ENCODE measurements at places on chromosomes 7 and 10.
A peak's percentile ranks its signal among the peaks of the same experiment; 100 is the strongest.

GRCh38 chr7:142770661-142771352 is at the start of gene PRSS2:
Gene PRSS2 (plus strand): TSS chr7:142770970. CDS start chr7:142770983, 13 bp downstream.
- no peak for DNase-seq

GRCh38 chr7:17305387-17306171 is 7.1 kb downstream of the AHR start:
- no peak for DNase-seq

GRCh38 chr7:2758673-2759616 is 70.9 kb downstream of the AMZ1 start:
- no peak for DNase-seq

DNA sequence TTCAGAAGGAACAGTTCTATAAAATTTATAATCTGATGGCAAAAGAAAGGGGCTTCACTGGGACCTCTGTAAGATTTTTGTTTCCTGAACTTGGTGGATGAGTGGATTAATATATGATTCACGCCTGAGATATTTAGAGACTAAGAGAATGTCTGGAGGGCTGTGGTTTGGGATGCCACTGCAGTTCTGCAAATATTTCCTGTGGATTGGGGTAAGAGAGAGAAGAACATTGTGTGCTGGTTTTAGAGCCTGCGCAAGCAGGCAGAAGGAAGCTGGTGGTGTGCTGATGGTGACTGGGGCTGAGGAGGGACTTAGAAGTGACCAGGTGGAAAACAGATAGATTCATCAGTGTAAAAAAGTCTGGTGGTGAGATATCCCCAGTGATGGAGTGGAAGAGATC is 87.0 kb downstream of the SUGCT start:
- no peak for DNase-seq

GRCh38 chr10:117537904-117538524 is 4.5 kb upstream of the EMX2 start:
- DNase-seq, result no peak

DNA sequence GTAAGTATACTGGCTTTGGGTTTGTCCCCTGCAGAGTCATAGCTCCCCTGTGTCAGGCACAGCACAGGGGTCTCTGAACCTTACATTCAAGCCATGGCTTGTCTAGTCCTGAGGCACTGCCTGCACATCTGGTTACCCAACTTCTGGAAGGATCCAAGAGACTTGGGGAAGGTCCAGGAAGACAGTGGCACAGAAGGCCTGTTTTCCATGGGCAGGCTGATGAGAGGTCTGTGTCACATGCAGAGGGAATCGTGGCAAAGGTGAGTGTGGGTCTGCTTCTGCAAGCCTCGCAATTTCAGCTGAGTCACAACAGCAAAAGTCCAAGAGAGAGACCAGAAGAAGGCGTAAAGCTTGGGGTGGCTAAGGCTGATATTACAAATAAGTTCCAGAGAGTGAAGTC is 28.4 kb upstream of the BMPR1A start:
- no peak for DNase-seq

- no peak for DNase-seq
Observed at GRCh38 chr7:8063706-8064297, 95.2 kb downstream of the GLCCI1 start.

DNA sequence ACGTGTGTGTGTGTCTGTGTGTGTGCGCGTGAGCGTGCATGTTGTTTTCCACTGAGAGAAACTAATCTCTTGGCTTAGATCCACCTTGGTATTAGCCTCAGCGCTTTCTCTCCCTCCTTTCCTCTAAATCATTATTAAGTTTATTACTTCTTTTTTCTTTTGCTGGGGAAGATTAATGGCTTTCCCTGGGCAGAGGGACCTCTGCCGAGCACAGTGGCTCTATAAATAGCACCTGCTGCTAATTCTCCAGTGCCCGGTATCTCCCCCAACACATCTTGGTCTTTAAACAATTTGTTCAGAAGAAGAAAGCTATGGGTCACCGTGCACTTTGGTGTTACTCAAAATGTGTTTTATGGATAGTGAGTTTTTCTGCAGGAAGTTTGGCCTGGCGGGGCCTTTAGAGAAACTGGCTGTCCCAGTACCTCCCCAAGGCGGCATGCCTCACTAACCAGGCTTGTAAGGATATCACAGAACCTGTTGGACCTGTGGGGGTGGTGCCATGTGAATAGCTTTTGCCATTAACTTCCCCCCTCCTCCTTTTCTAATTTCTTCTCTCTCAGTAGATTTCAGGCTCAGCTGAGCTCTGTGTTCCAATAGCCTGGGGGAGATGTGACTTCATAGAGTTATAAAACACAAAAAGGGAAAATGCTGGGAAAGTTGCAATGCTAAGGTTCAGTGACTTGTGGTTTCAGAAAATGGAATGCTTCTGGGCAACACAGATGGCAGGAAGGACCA is 70.1 kb upstream of the RAB11FIP2 start:
- DNase-seq, result no peak

DNA sequence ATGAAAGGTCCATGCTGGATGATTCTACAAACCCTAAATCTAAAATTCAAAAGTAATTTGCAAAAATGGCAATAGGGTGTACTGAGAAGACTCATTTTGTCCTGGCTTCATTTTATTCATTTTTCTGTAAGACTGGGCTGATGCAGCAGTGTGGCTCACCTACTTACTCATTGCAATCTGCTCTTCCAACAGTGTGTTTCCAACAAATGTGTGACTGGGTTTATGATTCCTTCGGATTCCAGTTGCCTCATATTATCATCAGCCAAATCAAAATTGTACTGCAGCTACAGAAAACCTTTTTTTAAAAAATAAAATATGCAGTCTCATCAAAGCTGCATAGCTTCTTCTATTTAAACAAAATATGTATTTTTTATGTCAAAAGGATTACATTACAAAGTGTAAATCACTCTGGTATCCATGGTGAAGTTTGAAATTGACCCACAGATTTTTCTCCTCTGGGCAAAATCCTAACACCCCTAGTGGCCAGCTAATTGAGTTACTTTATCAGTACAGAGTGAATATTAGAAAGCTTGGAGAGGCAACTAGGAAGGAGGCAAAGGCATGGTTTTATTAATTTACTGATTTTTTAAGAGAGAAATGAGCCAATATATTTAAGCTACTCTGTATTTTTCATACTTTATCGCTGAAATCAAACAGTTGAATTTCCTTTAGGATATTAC is 390.3 kb downstream of the MAGI2 start:
- DNase-seq, result no peak

DNA sequence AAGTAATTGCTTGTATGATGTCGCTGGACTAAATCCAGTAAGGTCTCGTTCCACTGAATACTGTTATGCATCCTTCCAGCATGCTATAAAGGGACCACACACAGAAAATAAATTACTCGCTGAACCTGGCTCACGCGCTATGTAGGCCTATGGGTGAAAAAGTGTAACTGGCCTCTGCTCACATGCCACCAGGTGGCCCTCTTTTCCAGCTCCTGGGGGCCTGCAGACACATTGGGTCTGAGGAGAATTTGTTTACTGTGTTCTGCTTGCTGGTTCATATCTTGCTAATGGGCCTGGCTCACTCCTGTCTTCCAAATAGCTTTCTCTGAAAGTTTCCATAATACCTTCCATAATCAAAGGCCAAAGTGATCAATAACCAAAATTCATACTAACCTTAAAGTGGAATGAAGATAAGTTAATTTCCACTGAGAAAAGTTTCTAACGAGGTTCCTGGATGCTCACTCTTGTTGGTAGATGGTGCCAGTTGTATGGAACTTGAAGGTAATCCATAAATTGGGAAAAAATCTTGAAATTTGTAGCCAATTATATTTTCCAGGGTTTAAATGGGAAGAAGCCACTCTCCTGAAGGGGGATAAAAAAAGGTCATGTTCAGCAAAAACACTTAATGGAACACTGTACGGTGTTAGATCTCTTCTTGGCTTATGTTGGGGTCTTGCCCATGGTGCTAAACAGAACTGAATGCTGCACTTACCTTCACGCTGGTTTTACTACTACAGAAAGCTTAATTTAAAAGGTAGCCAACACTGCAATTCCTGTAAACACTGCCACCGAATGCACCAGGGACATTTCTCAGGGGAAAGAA is 27.0 kb upstream of the ZPBP start:
- no peak for DNase-seq

DNA sequence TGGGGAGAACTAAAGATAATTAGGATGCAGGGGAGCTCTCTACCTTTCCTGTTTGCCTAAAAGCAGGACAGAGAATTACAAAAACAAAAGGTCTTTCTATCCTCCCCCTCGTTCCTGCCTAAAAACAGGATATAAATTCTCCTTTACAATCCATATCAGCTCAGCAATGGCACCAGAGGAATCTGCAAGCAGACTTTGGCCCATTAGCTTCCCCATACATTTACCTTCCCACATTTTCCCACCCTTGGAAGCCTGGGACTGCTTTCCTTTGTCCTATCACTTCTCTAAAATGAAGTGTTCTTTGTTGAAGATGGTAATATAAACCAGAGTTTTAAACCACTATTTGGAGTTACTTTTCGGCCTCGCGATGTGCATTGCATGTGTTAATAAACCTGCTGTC is 15.5 kb downstream of the SHTN1 start:
- no peak for DNase-seq

DNA sequence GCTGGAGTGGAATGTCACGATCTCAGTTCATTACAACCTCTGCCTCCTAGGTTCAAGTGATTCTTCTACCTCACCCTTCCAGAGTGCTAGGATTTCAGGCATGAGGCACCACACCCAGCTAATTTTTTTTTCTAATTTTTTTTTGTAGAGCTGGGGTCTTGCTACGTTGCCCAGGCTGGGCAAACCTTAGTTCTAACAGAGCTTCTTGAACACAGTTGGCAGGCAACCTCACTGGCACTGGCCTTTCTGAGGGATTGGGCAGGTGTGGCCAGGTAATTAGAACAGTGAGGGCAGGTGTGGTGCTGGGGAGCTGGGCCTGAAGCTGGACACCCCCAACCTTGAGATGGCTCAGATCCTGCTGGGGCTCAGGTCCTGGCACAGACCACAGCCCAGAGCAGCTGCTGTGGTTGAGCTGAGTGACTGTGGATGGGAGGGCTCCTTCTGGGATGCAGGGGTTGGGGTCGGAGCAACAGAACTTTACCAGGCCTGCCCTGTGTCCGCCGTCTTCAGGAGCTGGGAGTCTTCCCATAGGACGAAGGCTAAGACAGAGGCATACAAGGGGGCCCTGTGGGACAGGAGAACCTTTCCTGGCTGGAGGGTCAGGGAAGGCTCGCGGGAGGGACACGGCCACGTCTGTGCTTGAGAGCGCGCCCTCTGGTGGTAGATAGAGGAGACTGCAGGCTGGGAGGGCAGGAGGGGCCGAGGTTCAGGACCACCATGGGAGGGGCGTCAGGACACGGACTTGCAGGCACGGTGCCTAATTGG is 48.2 kb downstream of the COL26A1 start:
- peak; percentile 35 for DNase-seq

- no peak for DNase-seq
Observed at GRCh38 chr10:107614939-107615685, 450.6 kb upstream of the SORCS1 start.

- no peak for DNase-seq
Observed at GRCh38 chr10:58698777-58699356, 186.2 kb downstream of the BICC1 start.

Measured in left ventricle myocardium superior (tissue), 1 donor.